ENCODE measurements at places on chromosomes 4 and X.

GRCh38 chr4:71768123-71768522 lies 15.8 kb downstream of the GC start:
- DNase-seq: no peak

DNA sequence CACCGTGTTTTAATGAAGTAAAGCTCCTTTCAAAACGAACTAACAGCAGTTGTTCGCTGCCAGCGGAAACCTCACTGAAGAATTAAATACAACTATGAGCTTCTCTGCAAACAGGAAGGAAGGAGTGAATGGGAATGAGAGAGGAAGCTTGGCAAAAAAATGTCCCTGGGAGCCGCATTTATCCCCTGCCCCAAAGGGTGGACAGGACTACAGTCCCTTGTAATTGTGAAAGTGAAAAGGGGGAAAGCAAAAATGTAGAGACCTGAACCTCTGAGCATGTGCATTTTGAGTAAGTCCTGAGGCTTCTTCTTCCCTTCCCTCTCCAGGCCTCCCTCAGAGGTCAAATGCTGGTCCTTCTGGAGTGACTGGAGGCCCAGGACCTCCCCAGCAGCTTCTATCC lies 53.8 kb upstream of the BMP2K start:
- DNase-seq: no peak

DNA sequence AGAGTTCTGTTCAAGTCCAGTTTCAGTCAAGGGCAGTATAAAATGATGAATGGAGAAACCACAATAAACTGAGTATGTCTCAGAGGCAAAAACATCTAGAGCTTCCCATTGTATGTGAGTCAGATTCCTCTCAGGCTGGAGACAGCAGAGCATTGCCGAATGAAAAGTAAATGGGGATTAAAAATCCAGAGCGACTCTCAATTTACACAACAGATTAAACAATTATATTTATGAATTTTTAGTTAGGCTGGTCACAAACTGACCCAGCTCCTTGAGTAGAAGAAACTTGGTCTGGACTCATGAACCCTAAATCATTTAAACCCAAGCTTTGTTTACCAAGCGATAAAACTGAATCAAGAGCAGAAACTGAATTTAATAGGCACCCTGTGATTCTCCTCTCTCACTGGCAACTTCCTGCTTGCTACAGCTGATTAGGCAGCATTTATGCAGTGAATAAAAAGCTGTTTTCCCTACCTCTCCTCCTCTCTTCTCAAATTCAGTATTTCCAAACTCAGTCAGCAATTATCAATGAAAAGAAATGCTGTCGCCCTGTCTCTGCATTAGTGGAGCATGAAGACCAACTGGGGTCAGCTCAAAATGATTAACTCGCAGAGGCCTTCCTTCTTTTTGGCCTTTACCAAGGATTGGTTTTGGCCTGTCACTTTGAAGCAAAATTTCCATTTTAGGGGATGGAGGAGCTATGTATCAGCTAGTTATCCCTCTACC lies 568.0 kb downstream of the PDHA2 start:
- no peak for DNase-seq

DNA sequence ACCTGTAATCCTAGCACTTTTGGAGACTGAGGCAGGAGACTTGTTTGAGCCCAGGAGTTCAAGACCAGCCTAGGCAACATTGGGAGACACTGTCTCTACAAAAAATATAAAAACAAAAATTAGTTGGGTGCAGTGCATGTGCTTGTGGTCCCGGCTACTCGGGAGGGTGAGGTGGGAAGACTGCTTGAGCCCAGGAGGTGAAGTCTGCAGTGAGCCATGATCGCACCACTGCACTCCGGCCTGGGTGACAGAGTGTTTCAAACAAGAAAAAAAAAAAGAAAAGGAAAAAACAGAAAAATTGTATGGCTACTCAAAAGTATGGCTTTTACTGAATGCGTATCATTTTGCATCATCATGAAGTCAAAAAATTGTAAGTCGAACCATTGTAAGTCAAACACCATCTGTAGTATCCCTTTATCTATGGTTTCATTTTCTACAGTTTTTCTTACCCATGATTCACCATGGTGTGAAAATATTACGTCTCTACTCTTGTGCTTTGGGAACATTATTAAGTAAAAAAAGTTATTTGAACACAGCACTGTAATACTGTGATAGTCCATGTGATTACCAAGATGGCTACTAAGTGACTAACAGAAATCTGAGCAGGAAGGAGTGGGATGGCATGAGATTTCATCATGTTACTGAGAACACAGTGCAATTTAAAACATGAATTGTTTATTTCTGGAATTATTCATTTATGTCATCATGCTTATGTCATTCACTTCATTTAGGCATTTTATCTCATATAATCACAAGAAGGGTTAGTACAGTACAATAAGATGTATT lies 26.5 kb upstream of the MANBA start:
- no peak for DNase-seq

GRCh38 chrX:148381603-148382002 lies 118.8 kb upstream of the AFF2 start:
- no peak for DNase-seq

DNA sequence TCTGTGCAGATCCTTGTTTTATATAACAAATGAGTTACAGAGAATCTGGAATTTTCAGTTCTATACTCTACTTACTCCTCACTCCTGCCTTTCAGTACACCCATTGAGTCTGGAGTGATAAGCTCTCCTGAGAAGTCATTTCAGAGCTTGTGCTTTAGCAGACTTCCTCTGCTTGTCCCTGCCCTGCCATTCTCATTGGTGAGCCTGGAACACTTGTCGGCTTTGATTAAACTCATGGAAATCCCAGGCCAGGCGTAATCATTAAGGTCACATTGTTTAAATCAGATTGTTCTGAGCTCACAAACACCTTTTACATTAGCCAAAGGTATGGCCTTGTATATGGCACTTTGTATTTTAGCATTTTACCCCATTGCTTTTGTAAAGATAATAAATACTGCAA lies 102.7 kb downstream of the CNKSR2 start:
- DNase-seq: no peak

DNA sequence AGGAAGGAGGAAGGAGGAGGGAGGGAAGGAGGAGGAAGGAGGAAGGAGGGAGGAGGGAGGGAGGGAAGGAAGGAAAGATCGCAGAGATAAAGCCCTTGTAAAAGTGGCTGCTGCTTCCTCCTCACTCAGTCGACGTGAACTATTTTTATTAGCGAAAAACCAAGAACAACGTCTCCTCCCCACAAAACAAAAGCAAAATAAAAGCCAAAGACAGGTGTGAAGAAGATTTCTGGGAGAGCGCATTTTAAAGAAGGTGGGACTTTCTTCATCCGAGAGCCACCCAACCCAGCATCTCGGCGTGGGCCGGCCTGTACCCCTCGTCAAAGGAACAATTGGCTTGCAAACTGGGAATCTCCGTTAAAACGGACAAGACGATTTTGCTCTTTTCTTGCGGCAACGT lies 40.7 kb upstream of the ASMTL start:
- DNase-seq: no peak

- DNase-seq: no peak
Measured at GRCh38 chr4:153880983-153881382, 92.1 kb upstream of the SFRP2 start.

GRCh38 chr4:8329859-8330761 lies 60.6 kb downstream of the HTRA3 start:
- no peak for DNase-seq

DNA sequence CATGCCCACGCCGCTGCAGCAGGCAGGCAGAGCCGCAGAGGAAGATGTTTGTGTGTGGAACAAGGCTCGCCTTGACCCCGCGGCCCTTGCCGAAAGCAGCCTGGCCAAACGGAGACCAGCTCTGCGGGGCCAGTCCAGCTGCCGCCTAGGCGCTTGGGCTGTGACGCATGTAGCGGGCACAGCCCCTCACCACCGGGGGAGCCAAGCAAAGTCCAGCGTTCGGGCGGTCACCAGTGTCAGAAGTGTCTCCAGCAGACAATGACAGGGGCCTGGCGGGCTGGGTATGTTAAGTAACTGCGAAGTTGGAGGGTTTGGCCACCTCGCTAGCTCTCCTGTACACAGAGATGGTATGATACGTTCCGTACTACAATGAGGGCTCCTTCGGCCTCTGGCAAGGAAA lies 1.3 kb downstream of the AMER1 start:
- DNase-seq: no peak

GRCh38 chr4:139853309-139853708 lies 187.7 kb downstream of the MGST2 start:
- DNase-seq: no peak

- no peak for DNase-seq
Measured at GRCh38 chrX:10240918-10241317, 84.1 kb downstream of the CLCN4 start.

DNA sequence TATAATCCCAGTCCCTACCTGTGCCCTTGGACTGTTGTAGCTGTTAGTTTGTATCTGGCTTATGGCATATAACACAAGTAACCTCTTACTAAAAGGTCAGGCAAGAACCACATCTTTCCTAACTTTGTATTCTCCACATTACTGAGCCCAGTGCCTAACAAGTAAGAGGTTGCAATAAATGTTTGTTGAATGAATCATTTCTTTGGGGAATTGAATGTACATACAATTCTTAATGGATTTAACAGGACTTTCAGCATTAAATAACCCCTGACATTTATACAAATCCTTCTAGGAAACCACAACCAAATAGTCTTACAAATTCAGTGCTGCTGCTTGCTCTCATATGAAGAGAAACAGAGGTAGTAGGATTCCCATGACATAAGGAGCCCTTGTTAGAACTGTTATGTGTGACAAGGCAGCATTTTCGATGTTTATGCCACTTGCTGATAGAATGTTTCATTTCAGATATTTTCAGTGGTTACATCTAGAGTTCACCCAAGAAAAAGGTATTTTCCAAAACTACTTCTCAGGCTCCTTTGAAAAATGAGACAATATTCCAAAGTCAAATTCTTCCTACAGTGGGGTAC lies 62.0 kb downstream of the MBNL3 start:
- no peak for DNase-seq

DNA sequence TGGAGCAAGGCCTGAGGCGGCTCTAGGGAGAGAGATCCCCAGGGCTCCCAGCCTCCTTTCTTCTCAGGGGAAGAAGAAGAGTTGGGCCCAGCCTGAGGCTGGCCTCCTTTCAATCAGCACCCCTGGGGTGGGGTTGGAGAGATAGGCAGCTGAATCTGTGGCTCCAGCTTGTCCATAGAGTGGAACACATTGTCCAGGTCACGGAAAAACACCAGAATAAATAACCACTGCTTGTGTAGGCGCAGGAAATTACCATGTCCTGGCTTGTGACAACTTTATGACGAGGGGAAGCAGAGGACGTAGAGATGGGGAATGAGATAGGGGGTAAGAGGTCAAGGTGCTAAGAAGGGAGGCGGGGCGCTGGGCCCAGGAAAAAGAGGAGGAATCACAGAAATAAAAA lies 80.8 kb upstream of the EFNB1 start:
- DNase-seq: no peak

DNA sequence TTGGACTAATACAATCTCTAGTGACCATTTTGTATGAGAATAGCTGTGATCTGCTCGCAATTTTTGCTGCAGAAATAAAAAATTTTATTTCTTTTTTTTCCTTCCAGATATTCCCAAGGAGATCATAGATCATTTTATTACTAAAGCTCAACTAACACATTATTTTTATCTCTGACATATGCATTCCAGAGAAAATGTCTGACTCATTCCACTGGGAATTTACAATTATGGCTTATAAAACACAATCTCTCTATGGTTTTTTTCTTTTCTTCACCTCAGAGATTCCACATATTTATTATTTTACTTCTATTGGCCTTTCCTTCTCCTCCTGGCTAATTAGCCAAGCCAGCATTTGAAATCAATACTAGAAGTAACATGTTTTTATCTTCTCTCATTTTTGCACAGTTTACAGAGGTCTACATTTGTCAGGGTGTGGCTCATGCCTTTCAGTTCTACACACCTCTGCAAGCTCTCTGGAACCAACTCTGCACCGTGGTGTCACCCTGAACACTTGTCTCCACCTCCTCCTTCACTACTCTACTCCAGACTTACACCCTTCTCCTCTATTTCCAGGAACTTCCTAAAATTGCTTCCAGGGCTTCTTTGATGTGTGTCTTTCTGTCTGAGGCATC lies 59.8 kb upstream of the GPM6A start:
- no peak for DNase-seq

DNA sequence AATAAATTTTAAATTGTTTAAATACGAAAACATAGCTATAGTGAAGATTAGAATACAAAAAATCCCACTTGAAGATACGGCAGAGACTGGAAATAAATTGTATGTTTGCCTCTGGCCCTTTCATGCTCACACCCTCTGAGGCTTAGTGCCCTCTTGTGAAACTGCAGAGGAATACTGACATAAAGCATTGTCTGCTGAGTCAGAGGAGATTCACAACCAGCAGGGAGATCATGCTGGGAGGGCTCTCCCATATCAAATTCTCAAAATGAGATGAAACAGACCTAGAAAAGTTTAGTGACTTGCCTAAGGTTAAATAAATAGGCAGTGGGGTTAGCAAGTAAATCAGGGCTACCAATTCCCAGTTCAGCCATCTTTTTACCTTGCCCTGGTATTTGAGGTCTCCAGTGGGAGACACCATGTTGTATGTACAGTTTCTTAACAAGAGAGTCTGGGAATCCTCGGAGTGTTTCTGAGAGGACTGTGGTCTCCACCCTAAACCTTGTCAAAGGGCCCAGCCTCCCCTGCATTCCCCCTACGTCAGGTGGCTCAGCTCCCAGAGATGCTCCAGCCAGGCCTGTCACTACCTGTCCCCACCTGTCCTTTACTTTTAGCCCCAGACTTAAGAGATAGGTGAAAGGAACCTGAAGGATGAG lies 581.4 kb upstream of the DIPK2B start:
- no peak for DNase-seq

DNA sequence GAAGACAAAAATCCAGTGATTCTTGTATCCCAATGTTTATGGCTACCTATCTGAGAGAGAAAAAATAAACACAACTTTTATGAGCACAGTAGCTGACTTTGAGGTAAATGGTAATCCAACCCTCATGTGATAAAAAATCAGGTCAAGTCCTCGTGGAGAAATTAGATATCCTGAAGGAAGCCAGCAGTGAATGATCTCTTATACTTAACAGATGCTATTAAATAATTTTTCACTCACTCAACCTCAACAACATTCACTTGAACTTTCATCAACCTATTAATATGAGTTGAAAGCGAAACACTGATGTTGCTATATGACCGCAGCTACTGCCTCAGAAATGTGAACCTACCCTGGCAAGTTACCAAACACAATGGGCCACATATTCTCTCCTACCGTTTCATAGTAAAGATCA lies 105.4 kb downstream of the GPC3 start:
- DNase-seq: no peak

- no peak for DNase-seq
Measured at GRCh38 chr4:1081689-1082040, 31.7 kb downstream of the RNF212 start.

GRCh38 chr4:172666711-172667368 lies 501.8 kb upstream of the GALNT7 start:
- no peak for DNase-seq

DNA sequence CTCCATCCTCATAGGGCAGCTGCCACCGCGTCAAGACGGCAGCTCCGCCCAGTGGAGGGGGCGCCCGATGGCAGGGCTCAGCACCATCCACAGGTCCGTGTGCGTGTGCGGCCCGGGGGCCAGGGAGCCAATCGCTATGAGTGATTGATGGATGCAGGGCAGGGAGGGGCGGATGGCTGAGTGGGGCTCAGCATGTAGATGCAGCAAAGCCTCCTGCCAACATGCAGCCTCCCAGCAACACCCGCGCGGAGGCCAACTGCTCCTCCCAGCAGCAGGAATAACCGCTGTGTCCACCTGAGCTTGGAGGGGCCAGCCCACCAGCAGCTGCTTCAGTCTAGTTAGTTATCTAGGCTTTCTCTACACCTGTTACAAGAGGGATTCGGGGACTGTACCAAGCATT lies 77.4 kb downstream of the MTMR1 start:
- DNase-seq: no peak

GRCh38 chr4:153028535-153028934 lies 92.4 kb downstream of the FHDC1 start:
- DNase-seq: no peak

- no peak for DNase-seq
Measured at GRCh38 chr4:38800366-38800765, 4.2 kb downstream of the TLR1 start.

All from GM12891 (cell line).